ENCODE measurements at places on chromosomes 3 and 15. TPM values are rescaled to one million over a fixed set of nuclear protein-coding genes. Genes with fewer than 3 reads are reported as not detected.

C15orf39 gene
- total RNA-seq: 16.9 TPM

TXNRD3 gene
- 9.0 TPM for total RNA-seq

ANKUB1 gene
- total RNA-seq: not detected

DAZL gene
- total RNA-seq: not detected

CEMIP gene
- 538 TPM for total RNA-seq

CPNE4 gene
- total RNA-seq: not detected

MNS1 gene
- 1.7 TPM for total RNA-seq

SORD gene
- total RNA-seq: 5.1 TPM

SLC51B gene
- not detected for total RNA-seq

ADGRG7 gene
- total RNA-seq: not detected

IRAK2 gene
- total RNA-seq: 1.5 TPM

ZDHHC19 gene
- total RNA-seq: not detected

DPH6 gene
- total RNA-seq: 11.3 TPM

PRRT3 gene
- total RNA-seq: 4.3 TPM

SCAPER gene
- 5.4 TPM for total RNA-seq

DGKG gene
- not detected for total RNA-seq

LMAN1L gene
- total RNA-seq: not detected

PLS1 gene
- total RNA-seq: 0.09 TPM

IQSEC1 gene
- total RNA-seq: 19.8 TPM

KBTBD13 gene
- total RNA-seq: not detected

LRRC49 gene
- 3.2 TPM for total RNA-seq

ADAMTS17 gene
- total RNA-seq: 1.5 TPM

FLNB gene
- 70.8 TPM for total RNA-seq

SCAMP5 gene
- total RNA-seq: 0.68 TPM

DISP2 gene
- 0.23 TPM for total RNA-seq

GOLGA8J gene
- not detected for total RNA-seq

RASGRP1 gene
- 1.2 TPM for total RNA-seq

CYP1A1 gene
- total RNA-seq: not detected

BOC gene
- 49.4 TPM for total RNA-seq

SYNPR gene
- not detected for total RNA-seq

CCR3 gene
- not detected for total RNA-seq

INSYN1 gene
- 0.68 TPM for total RNA-seq

GNB4 gene
- total RNA-seq: 30.2 TPM

SCG5 gene
- total RNA-seq: 9.9 TPM

CFAP100 gene
- total RNA-seq: not detected

B3GALNT1 gene
- 20.7 TPM for total RNA-seq

GUCA1C gene
- not detected for total RNA-seq

RETNLB gene
- total RNA-seq: not detected

NR1I2 gene
- not detected for total RNA-seq

NECTIN3 gene
- 26.2 TPM for total RNA-seq

A4GNT gene
- not detected for total RNA-seq

MEF2A gene
- total RNA-seq: 24.3 TPM

C3orf85 gene
- total RNA-seq: not detected
